ENCODE measurements at places on chromosomes 16 and 17. TPM values are rescaled to one million over a fixed set of nuclear protein-coding genes. Genes with fewer than 3 reads are reported as not detected.
A peak's percentile ranks its signal among the peaks of the same experiment; 100 is the strongest.

DNA sequence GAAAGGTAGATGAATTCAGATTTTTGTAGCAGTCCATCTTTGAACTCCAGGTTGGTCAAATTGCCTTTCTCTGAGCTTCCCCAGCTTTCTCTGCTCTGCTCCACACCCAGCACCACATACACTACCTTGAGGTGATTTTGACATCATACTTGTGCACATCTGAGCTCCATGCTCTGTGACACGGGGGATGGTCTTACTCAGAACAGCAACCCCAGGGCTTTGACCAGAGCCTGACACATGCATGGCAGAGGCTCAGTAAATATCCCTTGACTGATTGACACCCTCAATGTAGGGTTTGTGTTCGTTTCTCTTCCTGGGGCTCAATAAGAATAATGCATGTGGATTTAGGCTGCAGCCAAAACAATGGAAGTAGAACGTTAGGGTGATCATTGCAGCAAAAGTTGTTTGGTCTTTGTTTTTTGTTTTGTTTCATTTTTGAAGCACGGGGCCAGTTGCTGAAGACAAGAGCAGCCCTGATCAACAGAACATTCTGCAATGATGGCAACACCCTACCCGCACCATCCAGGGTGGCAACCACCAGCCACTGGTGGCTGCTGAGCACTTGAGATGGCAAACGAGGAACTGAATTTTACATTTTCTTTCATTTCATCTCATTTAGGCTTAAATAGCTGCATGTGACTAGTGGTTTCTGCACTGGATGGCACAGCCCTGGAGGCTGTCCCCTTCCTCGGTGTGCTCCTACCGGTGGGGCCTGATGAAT, 224.8 kb upstream of the TNRC6C start:
- no peak for DNase-seq
- H3K27me3 ChIP-seq, result peaks cover 45% of the 10 kb centered on the region
- no peaks in the 10 kb centered on the region for H3K36me3 ChIP-seq
- H3K27ac ChIP-seq, result no peak overlapping the region
- peaks cover 22% of the 10 kb centered on the region for H3K4me1 ChIP-seq

DNA sequence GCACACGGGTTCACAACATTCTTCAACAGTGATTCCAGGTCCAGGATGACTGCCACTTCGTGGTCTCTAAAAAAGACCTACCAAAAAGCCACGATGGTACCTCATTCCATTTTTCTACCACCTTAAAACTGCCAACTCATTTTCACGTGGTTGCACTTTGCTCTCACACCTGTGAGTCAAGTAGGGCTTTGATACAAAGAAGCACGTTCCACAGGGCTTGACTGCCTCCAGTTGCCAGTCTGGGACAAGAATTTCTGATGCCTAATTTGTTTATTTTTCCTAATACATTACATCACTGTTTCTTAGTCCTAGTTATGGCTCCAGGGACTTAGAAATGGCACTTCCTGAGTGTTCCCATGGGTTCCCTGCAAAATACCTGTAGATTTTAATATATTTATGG, 911.6 kb upstream of the EEF2KMT start:
- no peaks in the 10 kb centered on the region for H3K36me3 ChIP-seq
- H3K27ac ChIP-seq, result no peak overlapping the region
- H3K4me3 ChIP-seq, result no peak overlapping the region

- no peak for DNase-seq
- H3K27me3 ChIP-seq, result no peaks in the 10 kb centered on the region
- H3K4me3 ChIP-seq, result no peak overlapping the region
- H3K36me3 ChIP-seq, result no peaks in the 10 kb centered on the region
- no peak overlapping the region for H3K27ac ChIP-seq
- H3K4me1 ChIP-seq, result no peaks in the 10 kb centered on the region
Measured at GRCh38 chr17:11871773-11872172, 125.5 kb downstream of the ZNF18 start.

GRCh38 chr16:57502048-57502775, 15.9 kb upstream of the DOK4 start:
- H3K27me3 ChIP-seq, result peaks cover 22% of the 10 kb centered on the region
- H3K4me1 ChIP-seq, result no peaks in the 10 kb centered on the region
- H3K36me3 ChIP-seq, result no peaks in the 10 kb centered on the region
- no peak overlapping the region for H3K27ac ChIP-seq
- DNase-seq, result no peak
- H3K4me3 ChIP-seq, result no peak overlapping the region

DNA sequence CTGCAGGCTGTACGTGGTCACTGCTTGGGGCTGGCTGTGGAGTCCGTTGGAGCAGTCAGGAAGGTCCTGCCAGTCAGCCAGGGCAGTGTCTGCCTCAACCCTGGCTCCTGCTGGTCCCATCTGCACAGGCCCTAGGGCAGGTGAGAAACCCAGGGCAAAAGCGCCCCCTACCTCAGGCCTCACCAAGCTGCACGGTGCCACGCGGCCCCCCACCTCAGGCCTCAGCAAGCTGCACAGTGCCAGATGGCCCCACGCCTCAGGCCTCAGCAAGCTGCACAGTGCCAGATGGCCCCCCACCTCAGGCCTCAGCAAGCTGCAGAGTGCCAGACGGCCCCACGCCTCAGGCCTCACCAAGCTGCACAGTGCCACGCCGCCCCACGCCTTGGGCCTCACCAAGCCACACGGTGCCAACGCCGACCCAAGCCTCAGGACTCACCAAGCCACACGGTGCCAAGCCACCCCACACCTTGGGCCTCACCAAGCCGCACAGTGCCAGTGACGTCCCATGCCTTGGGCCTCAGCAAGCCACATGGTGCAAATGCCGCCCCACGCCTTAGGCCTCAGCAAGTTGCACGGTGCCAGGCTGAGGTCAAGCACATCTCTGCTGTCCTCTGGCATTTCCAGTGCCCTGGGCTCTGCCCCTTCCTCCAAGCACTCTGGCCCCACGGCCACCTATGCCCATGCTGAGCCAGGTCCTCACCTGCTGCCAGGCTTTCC, 5.5 kb downstream of the TMEM204 start:
- H3K4me3 ChIP-seq, result no peak overlapping the region
- peaks cover 33% of the 10 kb centered on the region for H3K4me1 ChIP-seq
- DNase-seq, result no peak
- H3K36me3 ChIP-seq, result peaks cover 19% of the 10 kb centered on the region
- H3K27ac ChIP-seq, result no peak overlapping the region

- H3K4me1 ChIP-seq, result peaks cover 4% of the 10 kb centered on the region
- peaks cover 65% of the 10 kb centered on the region for H3K27me3 ChIP-seq
- no peaks in the 10 kb centered on the region for H3K36me3 ChIP-seq
- H3K27ac ChIP-seq, result no peak overlapping the region
- DNase-seq, result no peak
- H3K4me3 ChIP-seq, result peak overlapping the region; percentile 45
Measured at GRCh38 chr16:66427871-66428681, 981 bp downstream of the BEAN1 start.

- no peaks in the 10 kb centered on the region for H3K27me3 ChIP-seq
- no peak within 1 kb of the TSS for H3K4me3 ChIP-seq
- H3K4me1 ChIP-seq, result peaks cover 8% of the 10 kb centered on the region
- peak within 1 kb of the TSS; percentile 47 for H3K27ac ChIP-seq
- no peak for DNase-seq
Measured at GRCh38 chr16:30113031-30113710, at the start of gene GDPD3. GDPD3 (minus strand) TSS chr16:30113537; CDS start chr16:30113478, 59 bp downstream.

DNA sequence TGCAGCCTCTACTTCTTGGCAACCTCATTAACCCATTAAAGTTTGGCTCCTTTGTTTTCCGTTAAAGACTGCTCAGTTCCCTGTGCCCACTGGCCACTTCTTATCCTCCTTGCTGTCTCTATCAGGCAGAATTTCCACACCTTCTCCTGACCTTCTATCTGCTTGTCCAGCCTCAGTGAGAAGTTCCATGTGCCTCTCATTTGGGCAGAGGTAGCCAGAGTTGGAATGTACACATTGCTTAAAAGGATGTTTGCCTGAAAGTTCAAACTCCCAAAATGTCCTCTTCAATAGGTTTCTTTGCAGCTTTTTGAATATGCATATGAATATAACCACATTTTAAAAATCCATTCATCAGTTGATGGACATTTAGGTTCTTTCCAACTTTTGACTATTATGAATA, 47.0 kb downstream of the HSD17B2 start:
- H3K27ac ChIP-seq, result no peak overlapping the region
- no peaks in the 10 kb centered on the region for H3K36me3 ChIP-seq
- H3K4me1 ChIP-seq, result no peaks in the 10 kb centered on the region
- no peak overlapping the region for H3K4me3 ChIP-seq
- no peak for DNase-seq
- peaks cover 10% of the 10 kb centered on the region for H3K27me3 ChIP-seq

GRCh38 chr17:7854851-7855659, at the start of gene TMEM88:
TMEM88 (plus strand) TSS chr17:7855066; CDS start chr17:7855075, 9 bp downstream.
- DNase-seq, result peak; percentile 75
- no peak within 1 kb of the TSS for H3K4me3 ChIP-seq
- peak within 1 kb of the TSS; percentile 10 for H3K27ac ChIP-seq
- no peaks in the 10 kb centered on the region for H3K27me3 ChIP-seq
- peaks cover 23% of the 10 kb centered on the region for H3K36me3 ChIP-seq

GRCh38 chr17:19646788-19647696, 1.5 kb upstream of the ALDH3A2 start:
- H3K36me3 ChIP-seq, result no peaks in the 10 kb centered on the region
- DNase-seq, result no peak
- peaks cover 7% of the 10 kb centered on the region for H3K27me3 ChIP-seq
- peaks cover 47% of the 10 kb centered on the region for H3K4me1 ChIP-seq
- H3K4me3 ChIP-seq, result peak overlapping the region; percentile 90

GRCh38 chr17:56119936-56120335, 33.3 kb upstream of the ANKFN1 start:
- H3K4me3 ChIP-seq, result no peak overlapping the region
- H3K4me1 ChIP-seq, result no peaks in the 10 kb centered on the region
- no peak overlapping the region for H3K27ac ChIP-seq
- no peaks in the 10 kb centered on the region for H3K27me3 ChIP-seq

- no peak overlapping the region for H3K4me3 ChIP-seq
- peaks cover 19% of the 10 kb centered on the region for H3K4me1 ChIP-seq
- no peaks in the 10 kb centered on the region for H3K36me3 ChIP-seq
- no peak overlapping the region for H3K27ac ChIP-seq
- no peak for DNase-seq
- H3K27me3 ChIP-seq, result no peaks in the 10 kb centered on the region
Measured at GRCh38 chr17:61131585-61131984, 268.1 kb upstream of the TBX2 start.

- no peaks in the 10 kb centered on the region for H3K4me1 ChIP-seq
- DNase-seq, result no peak
- no peak overlapping the region for H3K4me3 ChIP-seq
- no peaks in the 10 kb centered on the region for H3K36me3 ChIP-seq
- H3K27ac ChIP-seq, result no peak overlapping the region
Measured at GRCh38 chr17:81199482-81199830, 23.3 kb downstream of the CEP131 start.

DNA sequence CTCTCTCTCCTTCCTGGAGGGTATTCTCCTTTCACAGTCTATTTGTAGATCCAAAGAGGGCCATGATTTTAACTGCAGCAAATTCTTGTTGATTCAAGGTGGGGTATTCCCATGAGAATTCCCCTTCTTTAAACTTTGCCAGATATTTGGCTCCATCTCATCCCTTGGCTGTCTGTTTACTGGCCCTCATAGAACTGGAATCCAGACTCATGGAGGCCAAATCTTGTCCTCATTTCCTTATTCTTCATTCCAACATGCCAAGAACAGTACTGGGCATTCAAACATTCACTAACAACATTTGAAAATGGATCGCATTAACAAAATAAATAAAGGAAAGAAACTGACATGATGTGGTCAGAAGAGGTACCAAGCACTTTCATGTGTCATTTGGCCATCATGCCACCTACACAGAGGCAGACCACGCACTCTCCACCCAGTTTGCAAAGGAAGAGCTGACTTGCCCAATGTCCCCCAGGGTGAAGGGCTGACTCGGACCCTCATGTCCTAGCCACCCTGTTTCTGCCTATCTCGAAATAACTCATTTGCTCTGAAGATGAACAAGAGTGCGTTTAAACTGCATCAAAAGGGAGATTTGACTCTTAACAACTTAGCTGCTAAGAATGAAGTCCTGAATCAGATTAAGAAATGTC, 23.1 kb upstream of the SLC35B1 start:
- no peaks in the 10 kb centered on the region for H3K36me3 ChIP-seq
- no peak overlapping the region for H3K4me3 ChIP-seq
- H3K27me3 ChIP-seq, result no peaks in the 10 kb centered on the region

GRCh38 chr16:19935694-19936093, 51.0 kb upstream of the GPRC5B start:
- no peak overlapping the region for H3K4me3 ChIP-seq
- H3K27me3 ChIP-seq, result no peaks in the 10 kb centered on the region
- H3K36me3 ChIP-seq, result no peaks in the 10 kb centered on the region
- H3K27ac ChIP-seq, result no peak overlapping the region
- no peaks in the 10 kb centered on the region for H3K4me1 ChIP-seq

DNA sequence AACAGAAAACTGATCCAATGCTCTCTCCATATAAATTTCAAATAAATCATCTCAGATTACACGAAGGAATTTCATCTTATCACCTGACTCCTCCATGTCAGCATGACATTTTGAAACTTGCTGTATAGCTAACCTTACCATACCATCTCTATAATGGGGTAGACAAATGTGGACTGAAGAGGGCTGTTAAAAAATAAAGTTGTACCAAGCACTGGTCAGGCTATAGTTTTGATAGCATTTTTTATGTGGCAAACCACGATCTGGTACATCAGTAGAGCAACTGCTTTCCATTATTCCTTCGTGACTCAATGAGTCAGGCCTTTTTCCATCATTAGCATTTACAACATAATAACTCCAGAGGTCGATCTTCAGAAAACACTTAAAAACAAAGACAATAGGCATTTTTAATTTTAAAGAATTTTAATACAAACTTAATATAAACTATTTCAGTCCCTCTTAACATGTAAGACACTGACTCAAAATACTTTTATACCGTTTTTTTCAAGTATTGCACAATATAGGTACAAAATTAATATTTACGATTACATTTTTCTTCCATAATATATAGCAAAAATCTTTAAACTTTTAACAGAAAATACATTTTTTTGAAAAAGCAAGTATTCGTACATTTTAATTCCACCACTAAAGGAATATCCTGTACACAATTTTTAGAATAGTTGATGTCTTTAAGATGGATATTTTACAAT, 4.2 kb downstream of the TOB1 start:
- no peak for DNase-seq
- no peaks in the 10 kb centered on the region for H3K27me3 ChIP-seq
- no peak overlapping the region for H3K4me3 ChIP-seq
- H3K36me3 ChIP-seq, result peaks cover 14% of the 10 kb centered on the region
- H3K27ac ChIP-seq, result no peak overlapping the region
- H3K4me1 ChIP-seq, result peaks cover 23% of the 10 kb centered on the region

Gene TBL3
- 29.9 TPM for total RNA-seq

Gene NKD1
- total RNA-seq, result 0.43 TPM

Gene PRSS36
- total RNA-seq, result 0.76 TPM

Gene MEOX1
- not detected for total RNA-seq

Gene TBC1D3H
- not detected for total RNA-seq

Gene TBC1D3G
- not detected for total RNA-seq

Gene SSTR5
- total RNA-seq, result not detected

Gene CD300A
- not detected for total RNA-seq

Gene MYH8
- total RNA-seq, result not detected

Gene FTSJ3
- 37.4 TPM for total RNA-seq

Gene SGSH
- 71.0 TPM for total RNA-seq

Gene SMPD3
- total RNA-seq, result not detected

Gene RASL10B
- total RNA-seq, result 16.2 TPM
